HCT116 (cell line): ENCODE measurements at places on chromosomes 7 and 10.

DNA sequence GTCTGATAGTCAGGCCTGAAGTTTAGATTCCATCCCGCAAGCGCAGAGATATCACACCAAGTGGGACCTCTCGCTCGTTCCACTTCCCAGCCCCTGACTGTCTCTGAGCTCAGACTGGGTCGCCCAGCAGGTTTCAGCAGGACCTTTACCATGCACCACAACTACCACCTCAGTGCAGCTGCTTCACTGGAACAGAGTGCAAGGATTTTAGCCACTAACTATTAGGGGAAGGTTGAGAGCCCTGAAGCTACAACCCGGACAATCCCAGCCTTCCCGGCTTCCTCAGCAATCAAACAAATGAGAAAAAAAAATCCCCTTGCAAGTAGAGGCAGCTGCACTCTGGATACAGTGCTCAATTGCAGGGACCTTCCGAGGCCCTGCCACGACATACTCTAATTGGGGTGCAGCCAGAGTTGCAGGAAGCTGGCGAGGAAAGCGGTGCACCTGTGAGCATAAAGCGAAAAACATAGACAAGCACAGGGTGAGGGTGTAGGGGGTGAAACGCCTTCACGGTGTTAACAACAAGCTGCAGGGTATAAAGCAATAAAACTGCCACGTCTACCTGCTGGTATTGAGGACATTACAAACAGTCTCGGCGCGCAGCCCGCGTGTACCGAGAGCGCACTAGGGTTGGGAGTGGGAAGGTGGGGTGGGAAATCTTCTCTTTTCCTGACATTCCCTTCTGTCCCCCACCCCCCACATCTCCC, 2.6 kb upstream of the DLX6 start:
- H3K4me1 ChIP-seq = no peaks in the 10 kb centered on the region
- peaks cover 16% of the 10 kb centered on the region; the same call in 1 of the 2 replicates for H3K27me3 ChIP-seq
- H3K4me3 ChIP-seq = no peak overlapping the region
- no peaks in the 10 kb centered on the region for H3K36me3 ChIP-seq
- DNase-seq = no peak

DNA sequence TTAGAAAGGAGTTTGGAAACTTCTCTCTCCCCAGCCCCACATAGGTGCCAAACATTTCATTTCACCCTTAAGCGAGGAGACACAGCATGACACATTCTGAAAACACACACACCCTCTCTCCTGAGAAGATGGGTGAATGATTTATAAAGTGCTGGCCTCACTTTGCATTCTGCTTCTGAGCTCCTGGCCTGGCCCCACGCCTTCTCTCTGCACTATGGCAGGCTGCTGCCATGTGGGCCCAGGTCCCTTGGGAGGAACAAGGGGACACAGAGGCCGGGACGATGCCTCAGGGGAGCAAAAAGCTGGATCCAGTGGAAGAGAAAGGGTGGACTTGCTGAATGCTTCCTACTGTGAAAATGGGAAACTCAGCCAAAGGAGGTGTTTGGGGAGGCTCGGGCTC, 56.0 kb downstream of the CPXM2 start:
- peaks cover 71% of the 10 kb centered on the region for H3K27me3 ChIP-seq
- H3K4me3 ChIP-seq = no peak overlapping the region
- H3K27ac ChIP-seq = no peak overlapping the region
- H3K36me3 ChIP-seq = no peaks in the 10 kb centered on the region

GRCh38 chr7:108079648-108080591, 50.2 kb downstream of the LAMB4 start:
- DNase-seq = no peak
- no peak overlapping the region for H3K4me3 ChIP-seq
- H3K4me1 ChIP-seq = no peaks in the 10 kb centered on the region
- H3K27ac ChIP-seq = no peak overlapping the region
- H3K36me3 ChIP-seq = no peaks in the 10 kb centered on the region
- no peaks in the 10 kb centered on the region for H3K27me3 ChIP-seq

DNA sequence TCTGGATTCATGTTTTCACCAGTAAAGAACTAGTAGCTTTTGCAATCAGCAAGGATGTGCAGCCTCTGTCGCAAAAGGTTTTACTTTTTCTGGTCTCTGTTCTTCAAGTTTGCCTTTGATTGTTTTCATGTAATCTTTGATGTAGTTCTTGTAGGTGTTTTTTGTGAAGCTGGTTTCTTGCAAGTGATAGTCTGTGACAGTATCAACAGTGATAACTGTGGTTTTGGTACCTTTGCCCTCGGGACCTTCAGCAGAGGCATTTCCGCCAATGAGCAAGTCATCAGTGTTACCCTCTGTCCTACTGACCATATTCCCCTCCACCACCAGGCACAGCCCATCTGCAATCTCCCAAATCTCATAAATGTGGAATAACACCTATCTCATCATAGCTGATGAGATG, 55.1 kb downstream of the IPMK start:
- H3K36me3 ChIP-seq = no peaks in the 10 kb centered on the region
- no peak overlapping the region for H3K27ac ChIP-seq
- DNase-seq = no peak
- H3K4me1 ChIP-seq = no peaks in the 10 kb centered on the region
- H3K4me3 ChIP-seq = no peak overlapping the region

DNA sequence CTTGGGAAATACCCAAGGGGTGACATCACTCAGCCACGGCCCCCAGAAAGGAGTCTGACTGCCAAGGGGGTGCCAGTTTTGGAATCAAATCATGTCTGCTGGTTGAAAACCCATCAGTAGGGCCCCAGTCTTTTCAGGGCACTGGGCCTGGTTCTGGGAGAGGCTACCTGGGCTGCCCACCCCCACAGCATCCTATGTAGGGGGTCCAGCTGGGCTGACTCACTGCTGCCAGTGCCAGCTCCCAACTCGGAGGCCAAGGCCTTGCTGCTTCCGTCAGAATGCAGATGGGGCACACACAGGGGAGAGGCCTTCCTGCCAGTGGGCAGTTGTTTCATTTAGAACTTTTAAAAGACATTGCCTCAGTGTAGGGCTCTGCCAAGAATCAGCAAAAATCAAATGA, 39.5 kb upstream of the DMBT1 start:
- H3K4me3 ChIP-seq = no peak overlapping the region
- peaks cover 11% of the 10 kb centered on the region; the same call in 1 of the 2 replicates for H3K27me3 ChIP-seq
- H3K4me1 ChIP-seq = no peaks in the 10 kb centered on the region
- no peak for DNase-seq
